ENCODE measurements at places on chromosomes 4 and X.

GRCh38 chr4:146095091-146095690 is 80.3 kb upstream of the LSM6 start:
- no peak for DNase-seq

DNA sequence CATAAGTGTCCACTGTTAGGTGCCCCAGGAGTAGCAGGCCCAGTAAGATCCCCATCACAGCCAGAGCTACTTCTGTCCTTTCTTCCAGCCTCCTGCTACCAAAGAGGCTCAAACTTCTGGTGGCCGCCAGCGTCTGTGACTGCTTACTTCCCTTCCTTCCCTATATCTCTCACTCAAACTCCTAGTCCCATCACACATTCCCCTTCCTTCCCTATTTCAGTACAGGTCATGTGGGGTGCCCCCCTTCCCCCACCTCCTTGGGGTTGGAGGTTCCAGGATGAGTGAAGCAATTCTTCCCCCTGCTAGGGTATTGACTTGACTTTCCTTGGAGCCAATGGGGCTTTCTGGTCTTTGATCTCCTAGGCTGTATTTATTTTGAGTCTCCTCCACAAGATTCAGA is at the start of gene VSIG4:
VSIG4 (minus strand) TSS at position 137 of the 400 bp plus-strand sequence; CDS start at position 55, 82 bp downstream.
- no peak for DNase-seq

DNA sequence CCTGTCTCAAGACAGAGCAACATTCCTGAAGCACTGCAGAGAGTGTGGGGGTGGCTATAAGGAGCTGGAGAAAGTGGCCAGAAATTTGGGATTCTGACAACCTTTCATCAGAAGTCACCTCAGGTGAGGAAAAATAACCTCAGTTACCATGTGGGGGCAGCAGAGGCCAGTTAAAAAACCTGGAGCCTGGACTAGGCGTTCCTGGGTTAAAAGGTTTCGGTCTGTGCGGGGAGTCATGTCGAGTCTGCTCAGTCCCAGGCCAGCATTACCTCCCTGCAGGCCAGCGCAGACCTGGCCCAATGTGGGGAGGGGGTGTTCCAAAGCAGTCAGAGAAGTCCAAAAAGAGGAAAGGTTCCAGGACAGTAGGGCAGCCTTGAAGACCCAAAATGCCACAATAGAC is 10.9 kb upstream of the NALF2 start:
- DNase-seq: no peak

DNA sequence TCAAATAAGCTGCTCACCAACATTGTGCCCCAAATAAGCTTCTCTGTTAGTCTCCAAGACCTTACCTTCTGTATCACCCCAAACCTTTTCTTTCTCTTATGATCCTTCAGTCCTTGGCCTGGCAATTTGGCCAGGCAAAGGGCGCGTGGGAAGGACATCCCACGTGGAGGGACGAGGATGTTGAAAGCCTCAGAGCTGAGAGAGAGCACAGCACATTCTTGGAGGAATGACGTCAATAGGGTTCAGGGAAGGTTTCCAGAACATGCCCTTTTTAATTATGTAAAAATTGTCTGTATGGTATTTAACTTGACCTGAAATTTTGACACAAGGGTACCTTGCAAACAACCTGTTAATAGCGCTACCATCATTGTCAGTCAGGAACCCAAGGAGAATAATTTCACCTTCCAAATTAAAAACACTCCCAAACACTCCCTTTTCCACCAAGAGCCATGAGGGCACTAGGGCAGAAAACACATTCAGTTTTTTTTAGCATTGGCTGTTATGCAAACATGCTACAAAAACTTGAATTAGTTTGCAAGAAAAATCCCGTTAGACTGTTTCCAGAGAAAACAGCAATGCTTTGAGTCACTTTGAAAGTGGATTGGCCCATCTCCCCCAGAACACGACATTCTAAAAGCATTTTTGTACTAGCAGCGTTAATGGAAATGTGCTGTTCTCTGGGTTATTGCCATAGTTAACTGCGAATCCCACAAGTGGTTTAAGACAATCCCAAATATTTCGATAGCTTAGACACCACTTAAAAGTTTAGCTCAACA is 183.2 kb upstream of the PUDP start:
- no peak for DNase-seq

DNA sequence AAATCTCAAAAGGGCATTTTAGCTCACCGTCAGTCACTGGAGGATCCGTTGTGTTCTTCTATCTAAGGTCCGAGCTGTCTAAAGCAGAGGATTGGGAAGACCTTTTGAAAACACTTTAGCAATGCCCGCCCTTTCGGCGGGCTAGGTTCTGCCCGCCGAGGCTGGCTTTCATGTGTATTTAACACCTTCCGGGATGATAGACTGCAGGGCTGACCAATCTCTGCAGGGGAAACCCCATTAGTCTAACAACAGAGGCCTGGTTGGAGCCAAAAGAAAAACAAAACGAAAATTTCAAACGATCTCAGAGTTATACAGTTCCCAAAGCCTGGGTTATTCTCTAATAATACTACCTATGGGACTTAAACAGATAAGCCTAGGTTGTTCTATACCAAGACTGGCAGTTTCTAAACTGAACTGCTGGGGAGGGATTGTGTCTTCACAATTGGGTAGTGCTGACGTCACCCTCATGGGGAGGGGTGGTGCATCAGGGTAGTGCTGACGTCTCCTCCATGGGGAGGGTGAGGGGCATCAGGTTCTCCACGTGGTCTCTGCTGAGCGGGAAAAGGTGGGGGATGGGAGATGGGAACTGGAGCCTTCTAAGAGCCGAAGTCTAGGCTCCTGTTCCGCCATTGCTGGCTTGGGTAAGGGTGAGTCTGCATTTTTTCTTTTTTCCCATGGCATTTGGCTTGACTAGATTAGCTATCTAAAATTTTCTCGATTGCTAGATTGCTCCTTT is 14.8 kb upstream of the CUL4B start:
- no peak for DNase-seq

DNA sequence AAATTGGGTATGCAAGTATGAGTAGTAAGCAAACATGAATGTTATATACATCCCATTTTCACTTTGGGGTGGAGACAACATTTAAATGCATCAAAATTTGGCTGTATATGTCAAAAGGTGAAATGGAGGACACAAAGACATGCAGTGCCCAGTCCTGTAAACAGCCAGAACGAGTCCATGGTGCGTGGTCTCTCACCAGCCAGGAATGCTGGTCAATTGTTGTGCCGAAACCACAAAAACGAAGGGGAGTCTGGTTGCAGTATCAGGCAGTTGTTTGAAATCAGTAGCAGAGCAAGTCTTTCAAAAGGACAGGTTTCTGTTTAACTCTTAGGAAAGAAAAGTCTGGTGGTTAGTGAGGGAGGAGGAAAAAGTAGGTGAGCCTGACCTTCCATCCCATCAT is 22.3 kb upstream of the RNF150 start:
- no peak for DNase-seq

- no peak for DNase-seq
These were observed 3.6 kb downstream of the MAGEA11 start for GRCh38 chrX:149715468-149715867.

DNA sequence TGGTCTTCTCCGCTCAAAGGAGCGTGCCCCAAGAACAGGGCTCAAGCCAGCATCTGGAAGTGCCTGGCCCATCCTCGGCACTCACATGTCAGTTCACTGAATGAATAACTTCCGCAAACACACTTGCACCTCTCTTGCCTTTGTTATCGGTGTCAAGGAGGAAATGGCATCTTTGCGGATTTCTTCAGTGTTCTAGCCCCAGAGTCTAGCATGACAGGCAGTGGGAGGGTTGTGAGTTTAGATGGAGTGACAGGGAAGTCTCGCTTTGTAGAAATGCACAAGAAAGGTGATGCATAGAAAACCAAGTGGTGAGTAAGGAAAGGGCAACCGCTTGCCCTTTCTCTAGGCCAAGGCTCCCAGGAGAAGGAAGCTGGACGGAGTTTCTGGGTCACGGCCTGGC is 17.6 kb upstream of the MECP2 start:
- no peak for DNase-seq

DNA sequence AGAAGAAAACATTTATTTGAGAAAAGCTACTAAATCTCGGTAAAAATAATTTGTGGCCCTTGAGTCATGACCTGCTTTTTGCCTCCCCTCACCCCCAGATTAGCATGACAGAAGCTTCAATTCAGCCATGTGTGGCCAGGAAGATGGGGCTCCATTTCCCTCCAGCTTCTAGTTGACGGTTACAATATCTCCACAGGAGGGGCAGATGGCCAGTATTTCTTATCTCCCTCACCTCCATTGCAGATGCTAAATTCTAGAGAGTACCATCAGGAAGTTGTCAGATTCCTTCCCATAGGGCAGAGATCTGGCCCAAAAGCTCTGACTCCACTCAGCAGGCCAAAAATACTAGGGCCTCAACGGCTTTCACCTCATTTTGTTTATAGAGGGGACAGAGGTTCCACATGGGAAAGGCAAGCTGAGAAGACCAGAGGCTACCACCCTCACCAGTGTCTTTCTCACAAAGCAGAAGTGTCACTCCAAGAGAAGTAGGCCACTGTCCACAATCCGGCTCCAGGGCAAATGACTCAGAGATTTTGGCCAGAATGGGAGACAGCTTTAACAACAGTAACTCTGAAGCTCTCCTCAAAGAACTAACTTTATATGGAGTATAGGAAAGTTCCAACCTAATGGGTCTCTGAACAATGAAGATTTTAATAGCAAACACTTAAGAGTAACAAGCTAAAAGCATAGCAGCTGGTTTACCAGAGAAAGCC is 108.3 kb downstream of the TBC1D19 start:
- no peak for DNase-seq

GRCh38 chr4:55912249-55912648 is 36.5 kb upstream of the CEP135 start:
- DNase-seq: no peak

Data from stimulated activated CD8-positive, alpha-beta memory T cell treated with anti-CD3 and anti-CD28 coated beads, Interleukin-7, amount 100 ng/mL, for 1 hour (primary cell).